Right atrium auricular region (tissue), 2 donors: ENCODE measurements at places on chromosomes 5 and 9. TPM values are rescaled to one million over a fixed set of nuclear protein-coding genes. Genes with fewer than 3 reads are reported as not detected.

GLRA1 gene
- not detected for total RNA-seq

DNA sequence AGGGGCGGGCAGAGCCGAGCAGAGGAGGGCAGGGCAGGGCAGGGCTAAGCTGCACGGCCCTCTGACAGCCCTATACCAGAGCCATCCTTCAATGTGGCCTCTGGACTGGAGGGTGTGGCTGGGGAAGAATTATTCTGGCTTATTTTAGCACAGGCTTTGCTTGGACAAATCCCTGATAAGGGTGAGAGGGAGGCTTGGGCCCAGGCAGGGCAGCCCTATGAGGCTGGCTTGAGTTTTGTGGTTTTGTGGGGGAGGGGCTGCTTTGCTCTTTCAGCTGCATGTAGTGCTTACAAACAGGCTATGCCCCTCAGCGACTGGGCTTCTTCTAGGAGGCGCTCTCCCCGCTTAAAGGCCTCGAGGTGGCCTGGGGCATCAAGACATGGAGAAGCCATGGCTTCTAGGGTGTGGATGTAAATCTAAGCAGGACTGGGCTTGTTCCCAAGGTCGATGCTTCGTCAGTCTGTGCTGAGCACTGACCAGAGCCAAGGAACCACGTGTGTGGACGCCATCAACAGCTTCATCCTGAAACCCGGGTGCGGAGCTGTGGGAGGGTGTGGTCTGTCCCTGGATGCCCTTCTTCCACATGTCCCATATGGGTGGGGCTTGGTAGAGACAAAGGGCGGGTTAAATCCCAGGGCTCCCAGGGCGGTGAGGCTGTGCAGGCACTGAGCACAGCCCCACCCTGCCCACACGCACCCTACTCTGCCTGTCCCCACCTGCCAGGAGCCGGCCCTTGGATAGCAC is 45.7 kb upstream of the IPPK start:
- DNase-seq, result peak; percentile 59

DNA sequence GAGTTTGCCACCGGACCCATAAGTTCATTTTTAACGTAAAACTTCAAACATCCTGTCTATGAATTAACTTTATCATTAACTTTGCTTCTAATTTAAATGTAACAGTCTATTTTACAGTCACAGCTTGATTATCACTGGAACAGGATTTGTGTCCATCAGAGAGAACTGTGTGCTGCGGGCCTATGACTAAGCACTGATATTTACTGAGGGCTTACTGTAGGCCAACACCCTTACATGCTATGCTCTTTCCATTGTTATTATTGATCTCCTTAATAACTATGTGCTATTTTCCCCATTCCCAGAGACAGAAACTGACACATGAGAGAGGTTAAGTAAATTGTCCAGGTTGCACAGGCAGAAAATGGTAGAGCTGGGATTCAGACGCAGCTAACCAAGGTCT is 24.0 kb upstream of the GPR151 start:
- DNase-seq, result no peak

- DNase-seq, result peak; percentile 23
These were observed 19.9 kb upstream of the KCNIP1 start for GRCh38 chr5:170483701-170484458.

- DNase-seq, result no peak
These were observed 224.8 kb upstream of the WWC1 start for GRCh38 chr5:168066536-168067208.
